Articular chondrocyte of knee joint (primary cell): ENCODE measurements at places on chromosomes 5 and 9. TPM values are rescaled to one million over a fixed set of nuclear protein-coding genes. Genes with fewer than 3 reads are reported as not detected.

Gene ANKRD33B
- total RNA-seq: 2.2 and 4.4 TPM in 2 replicates

Gene MZB1
- total RNA-seq: not detected in 2 replicates

Gene C5orf58
- total RNA-seq: not detected in 2 replicates

Gene FCN2
- not detected in 2 replicates for total RNA-seq

Gene TAS2R1
- total RNA-seq: not detected in 2 replicates

Gene CATSPER3
- 0.13 and 0.32 TPM in 2 replicates for total RNA-seq

Gene GABRA6
- not detected in 2 replicates for total RNA-seq

Gene NR2F1-AS1
- total RNA-seq: 4.9 and 5.4 TPM in 2 replicates

Gene IRX2
- total RNA-seq: 0.39 and 0.97 TPM in 2 replicates

Gene ORM2
- not detected in 2 replicates for total RNA-seq

Gene OR13D1
- not detected in 2 replicates for total RNA-seq

Gene RALGPS1
- 3.6 and 4.1 TPM in 2 replicates for total RNA-seq

Gene C5orf47
- total RNA-seq: not detected in 2 replicates

Gene C6
- total RNA-seq: not detected in 2 replicates

Gene EIF4E1B
- total RNA-seq: not detected in 2 replicates

Gene ABHD17B
- 20.9 and 25.6 TPM in 2 replicates for total RNA-seq

Gene PTGER4
- 11.1 and 23.2 TPM in 2 replicates for total RNA-seq

Gene SPINK4
- not detected in 2 replicates for total RNA-seq

Gene CAAP1
- 12.8 and 20.3 TPM in 2 replicates for total RNA-seq

Gene RIOK2
- 35.7 and 37.8 TPM in 2 replicates for total RNA-seq

Gene C5orf34
- total RNA-seq: 4.4 and 6.7 TPM in 2 replicates

Gene LSM11
- total RNA-seq: 3.9 and 5.5 TPM in 2 replicates

Gene AGXT2
- total RNA-seq: not detected in 2 replicates

Gene SDHA
- total RNA-seq: 95.6 and 112 TPM in 2 replicates

Gene HCN1
- total RNA-seq: not detected in 2 replicates

Gene BARHL1
- total RNA-seq: not detected in 2 replicates

Gene PPP3R2
- total RNA-seq: not detected in 2 replicates

Gene RETREG1
- 24.4 and 34.9 TPM in 2 replicates for total RNA-seq

Gene CBY3
- total RNA-seq: not detected in 2 replicates

Gene NOTCH1
- total RNA-seq: 11.3 and 11.6 TPM in 2 replicates

Gene CFAP157
- total RNA-seq: 0.13 TPM in 1 of 2 replicates, not detected in the other

Gene POU5F2
- 4.3 and 4.9 TPM in 2 replicates for total RNA-seq

Gene GLIPR2
- total RNA-seq: 15.7 and 16.4 TPM in 2 replicates

Gene INIP
- total RNA-seq: 22.6 and 32.4 TPM in 2 replicates

Gene SLU7
- total RNA-seq: 73.8 and 86.0 TPM in 2 replicates

Gene CTNNAL1
- total RNA-seq: 232 and 249 TPM in 2 replicates

Gene QSOX2
- 7.6 and 8.6 TPM in 2 replicates for total RNA-seq

Gene SLC4A9
- total RNA-seq: not detected in 2 replicates

Gene TNFSF8
- not detected in 2 replicates for total RNA-seq

Gene PCDHA6
- 0.32 and 0.52 TPM in 2 replicates for total RNA-seq

Gene STKLD1
- total RNA-seq: 0.32 and 1.3 TPM in 2 replicates

Gene F2RL1
- not detected in 2 replicates for total RNA-seq

Gene IL33
- 0.11 and 0.13 TPM in 2 replicates for total RNA-seq

Gene ANGPTL2
- 51.1 and 64.2 TPM in 2 replicates for total RNA-seq

Gene IL9
- total RNA-seq: not detected in 2 replicates

Gene TRIM36
- total RNA-seq: 0.13 and 0.32 TPM in 2 replicates

Gene TEX48
- total RNA-seq: not detected in 2 replicates

Gene TBC1D13
- 17.5 and 21.5 TPM in 2 replicates for total RNA-seq

Gene SLC6A19
- total RNA-seq: not detected in 2 replicates

Gene KIAA1958
- total RNA-seq: 1.7 and 1.8 TPM in 2 replicates

Gene LCN1
- total RNA-seq: not detected in 2 replicates

Gene SPINK5
- not detected in 2 replicates for total RNA-seq

Gene IFNA5
- total RNA-seq: 0.13 TPM in 1 of 2 replicates, not detected in the other

Gene PCDHA9
- 0.11 and 0.26 TPM in 2 replicates for total RNA-seq

Gene NREP
- 302 and 306 TPM in 2 replicates for total RNA-seq

Gene MTREX
- 99.3 and 109 TPM in 2 replicates for total RNA-seq

Gene OBP2A
- not detected in 2 replicates for total RNA-seq

Gene CTNND2
- not detected in 2 replicates for total RNA-seq
